ENCODE measurements at places on chromosomes 12 and 14.

DNA sequence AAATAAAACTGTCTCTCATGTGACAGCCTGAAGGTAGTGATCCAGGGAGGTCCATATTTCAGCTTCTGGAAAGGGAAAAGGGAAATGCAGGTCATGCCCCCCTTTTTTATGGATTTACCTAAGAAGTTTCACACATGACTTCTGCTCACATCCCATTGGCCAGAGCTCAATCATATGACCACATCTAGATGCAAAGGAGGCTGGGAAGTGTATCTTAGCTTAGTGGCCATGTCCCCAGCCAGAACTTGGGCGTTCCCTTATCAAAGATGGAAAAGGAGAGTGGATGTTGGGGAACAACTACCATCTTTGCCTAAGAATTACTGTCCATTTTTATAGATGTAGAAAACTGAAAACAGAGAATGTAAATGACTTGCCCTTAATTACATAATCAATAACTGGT is 26.5 kb upstream of the CRADD start:
- DNase-seq: no peak

- no peak for DNase-seq
Measured at GRCh38 chr12:67270622-67271021, 1.5 kb downstream of the CAND1 start.

DNA sequence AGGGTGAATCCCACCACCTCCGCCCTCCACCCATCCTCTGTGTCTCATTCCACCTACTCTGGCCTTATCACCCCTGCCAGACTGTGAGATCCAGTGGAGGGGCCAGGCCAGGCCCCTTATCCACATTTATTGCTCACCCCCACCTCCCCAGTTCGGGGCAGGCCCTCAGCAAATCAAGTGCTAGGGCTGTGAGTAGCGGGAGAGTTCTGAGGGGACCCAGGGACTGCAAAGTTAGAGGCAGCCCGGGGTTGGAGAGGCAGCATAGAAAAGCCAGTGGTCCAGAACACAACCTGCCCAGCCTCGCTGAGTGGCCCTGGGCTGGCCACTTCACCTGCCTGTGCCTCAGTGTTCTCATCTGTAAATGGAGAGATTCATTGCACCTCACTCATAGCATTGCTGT is 27.2 kb upstream of the ACTN1 start:
- DNase-seq: no peak

GRCh38 chr14:99242816-99243721 is 28.9 kb downstream of the BCL11B start:
- no peak for DNase-seq

GRCh38 chr14:71240171-71240570 is 332.9 kb downstream of the PCNX1 start:
- no peak for DNase-seq

DNA sequence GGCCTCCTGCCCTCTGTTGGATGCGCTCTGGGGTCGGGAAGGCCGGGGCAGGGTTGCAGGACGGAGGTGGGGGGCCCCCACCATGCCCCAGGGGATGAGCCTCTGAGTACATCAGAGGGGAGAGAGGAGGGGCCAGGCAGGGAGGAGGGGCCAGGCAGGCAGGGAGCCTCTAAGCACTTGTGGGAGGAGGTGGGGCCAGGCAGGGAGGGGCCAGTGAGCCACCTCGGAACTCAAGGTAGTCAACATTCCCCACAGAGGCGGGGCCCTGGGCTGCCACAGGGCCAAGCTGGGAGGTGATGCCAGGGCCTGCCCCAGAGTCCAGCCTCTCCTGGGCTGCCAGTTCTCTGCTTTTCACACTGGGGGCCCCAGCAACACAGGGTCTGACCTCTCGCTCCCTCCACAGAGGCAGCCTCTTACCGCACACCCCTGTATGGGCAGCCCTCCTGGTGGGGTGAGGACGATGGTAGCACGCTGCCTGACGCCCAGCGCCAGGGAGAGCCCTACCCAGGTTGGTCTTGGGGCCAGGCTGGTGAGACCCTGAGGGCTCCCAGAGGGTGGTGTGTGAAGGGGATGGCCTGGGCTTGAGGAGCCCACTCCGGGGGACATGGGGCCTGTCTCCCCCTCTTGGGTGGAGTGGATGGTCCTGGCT is 17.4 kb downstream of the CEP170B start:
- DNase-seq: no peak

- DNase-seq: peak; percentile 50
Measured at GRCh38 chr12:1993871-1994371, 10.3 kb downstream of the DCP1B start.

- DNase-seq: no peak
Measured at GRCh38 chr12:93113317-93114006, 184.4 kb upstream of the EEA1 start.

All from astrocyte of the spinal cord (primary cell).